ENCODE measurements at places on chromosomes 16 and 17. TPM values are rescaled to one million over a fixed set of nuclear protein-coding genes. Genes with fewer than 3 reads are reported as not detected.

Gene NPB
- 1.3 TPM for polyA plus RNA-seq

Gene PRR15L
- polyA plus RNA-seq: 0.16 TPM

Gene USP10
- 24.6 TPM for polyA plus RNA-seq

Gene KRT39
- not detected for polyA plus RNA-seq

Gene CDH5
- 18.7 TPM for polyA plus RNA-seq

Gene TLCD3B
- not detected for polyA plus RNA-seq

Gene TNK1
- polyA plus RNA-seq: 3.6 TPM

Gene VAT1L
- polyA plus RNA-seq: 2.3 TPM

Gene OR3A2
- polyA plus RNA-seq: 0.41 TPM

DNA sequence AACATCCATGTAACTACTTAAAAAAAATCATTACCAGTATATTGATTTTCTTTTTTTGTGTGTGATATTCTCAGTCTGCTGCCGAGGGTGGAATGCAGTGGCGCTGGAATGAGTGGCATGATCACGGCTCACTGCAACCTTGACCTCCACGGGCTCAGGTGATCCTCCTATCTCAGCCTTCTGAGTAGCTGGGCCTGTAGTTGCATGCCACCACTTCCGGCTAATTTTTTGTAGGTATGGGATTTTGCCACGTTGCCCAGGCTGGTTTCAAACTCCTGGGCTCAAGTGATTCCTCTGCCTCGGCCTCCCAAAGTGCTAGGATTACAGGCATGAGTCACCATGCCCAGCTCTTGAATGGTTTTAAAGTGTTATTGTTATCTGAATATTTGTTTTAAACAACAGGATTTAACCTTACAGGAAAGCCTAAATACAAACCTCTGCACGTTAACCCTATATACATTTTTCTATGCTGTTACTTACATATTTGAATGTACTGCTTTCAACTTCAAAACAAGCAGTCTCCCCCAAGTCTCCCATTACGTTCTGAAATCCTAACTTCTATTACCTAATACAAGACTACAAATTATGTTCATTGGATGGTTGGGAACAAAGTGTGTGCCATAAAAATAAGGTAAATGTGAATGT, 61.7 kb downstream of the KPNA2 start:
- no peaks in the 10 kb centered on the region for H3K36me3 ChIP-seq
- H3K4me3 ChIP-seq: no peak overlapping the region
- no peak for DNase-seq
- H3K27me3 ChIP-seq: no peaks in the 10 kb centered on the region
- H3K27ac ChIP-seq: no peak overlapping the region

DNA sequence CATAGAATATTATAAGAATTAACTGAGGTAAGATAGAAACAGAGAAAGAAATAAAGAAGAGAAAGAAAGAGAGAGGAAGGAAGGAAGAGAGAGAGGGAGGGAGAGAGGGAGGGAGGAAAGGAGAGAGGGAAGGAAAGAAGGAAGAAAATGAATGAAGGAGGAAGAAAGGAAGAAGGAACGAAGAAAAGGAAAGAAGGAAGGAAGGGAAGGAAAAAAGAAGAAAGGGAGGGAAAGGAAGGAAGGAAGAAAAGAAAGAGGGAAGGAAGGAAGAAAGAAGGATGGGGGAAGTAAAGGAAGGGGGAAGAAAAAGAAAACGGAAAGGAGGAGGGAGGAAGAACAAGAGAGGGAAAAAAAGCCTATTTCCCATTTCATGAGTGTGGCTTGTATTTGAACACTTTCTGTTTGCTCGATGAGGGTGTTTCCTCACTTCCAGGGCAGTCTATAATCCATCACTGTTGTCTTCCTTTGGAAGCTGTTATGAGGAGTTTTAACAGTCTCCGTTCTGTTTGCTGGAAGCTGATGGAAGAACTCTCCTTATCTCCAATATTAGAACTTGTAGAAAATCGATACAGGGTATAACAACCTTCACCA, 402.4 kb downstream of the TMEM114 start:
- no peaks in the 10 kb centered on the region for H3K27me3 ChIP-seq
- H3K4me3 ChIP-seq: no peak overlapping the region

DNA sequence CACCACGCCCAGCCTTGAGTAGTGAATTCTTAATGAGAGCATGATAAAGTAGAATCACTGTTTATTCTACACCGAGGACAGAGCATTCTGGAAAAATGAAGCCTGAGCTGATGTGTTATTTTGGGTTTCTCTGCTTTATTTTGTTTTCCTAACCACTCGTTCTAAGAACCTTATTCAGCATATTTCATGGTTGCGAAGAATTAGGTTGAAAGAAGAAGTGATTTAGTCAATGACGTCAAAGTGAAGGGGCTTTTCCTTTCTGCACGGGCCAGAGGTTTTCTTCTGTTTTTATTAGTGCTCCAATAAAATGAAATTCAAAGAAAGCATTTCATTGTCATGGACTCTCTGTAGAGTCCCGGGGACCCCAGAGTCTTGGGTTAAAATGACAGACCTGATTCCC, 178.5 kb downstream of the MAF start:
- H3K4me3 ChIP-seq: no peak overlapping the region
- H3K36me3 ChIP-seq: no peaks in the 10 kb centered on the region
- H3K27ac ChIP-seq: no peak overlapping the region
- H3K4me1 ChIP-seq: no peaks in the 10 kb centered on the region
- no peaks in the 10 kb centered on the region for H3K27me3 ChIP-seq

DNA sequence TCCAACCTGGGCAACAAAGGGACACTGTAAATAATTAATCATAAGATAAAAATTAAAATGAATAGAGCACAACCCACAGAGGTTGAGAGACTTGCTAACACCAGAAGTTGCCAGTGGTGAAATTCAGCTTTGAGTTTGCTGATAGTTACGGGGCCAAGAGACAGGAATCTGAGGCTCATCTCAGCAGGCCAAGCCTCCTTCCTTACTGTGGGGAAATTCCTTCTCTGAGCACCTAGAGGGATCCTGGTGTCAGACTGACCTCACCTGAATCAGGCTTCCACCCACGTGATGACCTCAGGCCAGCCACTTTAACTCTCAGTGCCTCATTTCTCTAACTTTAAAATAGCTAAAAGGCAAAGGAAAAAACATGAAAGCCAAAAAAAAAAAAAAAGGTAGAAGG, 4.7 kb downstream of the ABAT start:
- no peaks in the 10 kb centered on the region for H3K27me3 ChIP-seq
- no peaks in the 10 kb centered on the region for H3K36me3 ChIP-seq
- H3K4me3 ChIP-seq: no peak overlapping the region
- H3K27ac ChIP-seq: no peak overlapping the region
- H3K4me1 ChIP-seq: peaks cover 5% of the 10 kb centered on the region

DNA sequence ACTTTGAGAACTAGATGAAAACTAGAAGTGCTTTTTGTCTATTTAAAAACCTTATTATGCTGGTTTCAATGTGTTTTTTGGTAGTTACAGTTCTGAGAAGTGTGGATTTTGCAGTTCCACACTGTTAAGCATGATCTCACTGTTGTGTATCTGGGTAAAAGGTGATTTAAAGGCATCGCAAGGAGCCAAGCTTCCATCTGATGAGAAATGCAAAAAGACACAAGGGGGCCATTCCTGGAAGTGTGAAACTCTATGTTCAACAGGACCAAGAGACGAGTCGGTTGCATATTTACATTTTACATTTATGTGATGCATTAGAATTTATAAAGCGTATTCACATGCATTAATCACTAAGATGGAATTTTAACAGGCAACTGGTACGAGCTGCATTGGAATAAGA, 490.8 kb downstream of the NPIPA7 start:
- no peak overlapping the region for H3K4me3 ChIP-seq
- no peaks in the 10 kb centered on the region for H3K36me3 ChIP-seq
- H3K27me3 ChIP-seq: no peaks in the 10 kb centered on the region
- H3K4me1 ChIP-seq: no peaks in the 10 kb centered on the region

DNA sequence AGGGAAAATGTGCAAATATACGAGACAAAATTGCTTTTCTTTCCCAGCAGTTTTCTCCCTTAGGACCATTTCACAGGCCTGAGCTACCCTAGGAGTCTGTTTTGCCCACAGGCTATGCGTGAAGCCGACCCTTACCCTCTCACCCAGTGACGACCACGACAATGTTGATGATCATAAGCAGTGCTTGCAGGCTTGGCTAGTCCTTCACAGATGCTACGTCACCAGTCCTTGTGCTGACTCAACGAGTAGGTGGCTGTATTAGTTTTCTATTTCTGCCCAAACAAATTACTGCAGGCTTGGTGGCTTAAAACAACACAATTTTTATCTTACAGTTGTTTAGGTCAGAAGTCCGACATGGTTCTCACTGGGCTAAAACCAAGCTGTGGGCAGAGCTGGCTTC, 574.6 kb upstream of the HSBP1 start:
- H3K27ac ChIP-seq: no peak overlapping the region
- H3K36me3 ChIP-seq: no peaks in the 10 kb centered on the region
- H3K4me3 ChIP-seq: no peak overlapping the region
- no peaks in the 10 kb centered on the region for H3K27me3 ChIP-seq
- no peaks in the 10 kb centered on the region for H3K4me1 ChIP-seq
- DNase-seq: no peak

GRCh38 chr17:41792845-41793783, 6.6 kb upstream of the JUP start:
- no peaks in the 10 kb centered on the region for H3K36me3 ChIP-seq
- H3K27me3 ChIP-seq: no peaks in the 10 kb centered on the region
- H3K27ac ChIP-seq: peak overlapping the region; percentile 85
- no peak overlapping the region for H3K4me3 ChIP-seq
- peak; percentile 69 for DNase-seq

DNA sequence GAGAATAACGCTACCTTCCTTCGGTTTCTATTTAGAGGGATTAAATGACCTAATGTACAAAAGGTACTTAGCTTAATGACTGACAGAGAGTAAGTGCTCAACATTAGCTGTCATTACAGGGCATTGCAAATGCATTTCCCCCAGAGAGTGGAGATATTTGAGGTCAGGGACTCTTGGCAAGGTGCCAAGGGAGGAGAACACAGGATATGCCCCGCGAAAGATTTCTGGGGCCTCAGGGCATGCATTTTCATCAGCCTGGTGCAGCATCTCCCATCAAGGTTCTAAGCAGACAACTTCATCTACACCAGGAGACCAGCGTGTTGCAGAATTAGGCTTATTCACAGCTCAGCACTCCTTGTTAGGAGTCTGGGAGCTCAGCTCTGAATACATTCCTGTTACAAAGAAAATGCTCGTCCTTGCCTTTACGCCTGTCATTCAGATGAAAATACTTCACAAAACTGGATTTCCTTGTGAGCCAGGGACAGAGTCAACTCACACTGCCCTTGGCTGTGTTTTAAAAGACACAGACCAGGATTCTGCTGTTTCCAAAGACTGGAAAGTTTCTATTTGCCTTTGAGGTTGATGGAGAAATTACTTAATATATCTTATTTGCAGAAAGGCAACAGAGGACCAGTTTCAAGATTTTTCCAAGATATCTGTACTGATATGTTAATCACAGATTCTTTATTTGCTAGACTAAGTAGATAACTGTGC, 108.2 kb downstream of the VAT1L start:
- no peak overlapping the region for H3K27ac ChIP-seq
- H3K4me3 ChIP-seq: no peak overlapping the region
- H3K27me3 ChIP-seq: no peaks in the 10 kb centered on the region
- H3K36me3 ChIP-seq: no peaks in the 10 kb centered on the region
- DNase-seq: no peak
- H3K4me1 ChIP-seq: no peaks in the 10 kb centered on the region

GRCh38 chr17:37770631-37771518, 26.0 kb upstream of the HNF1B start:
- H3K36me3 ChIP-seq: no peaks in the 10 kb centered on the region
- DNase-seq: no peak
- no peaks in the 10 kb centered on the region for H3K27me3 ChIP-seq
- no peak overlapping the region for H3K27ac ChIP-seq
- no peak overlapping the region for H3K4me3 ChIP-seq

DNA sequence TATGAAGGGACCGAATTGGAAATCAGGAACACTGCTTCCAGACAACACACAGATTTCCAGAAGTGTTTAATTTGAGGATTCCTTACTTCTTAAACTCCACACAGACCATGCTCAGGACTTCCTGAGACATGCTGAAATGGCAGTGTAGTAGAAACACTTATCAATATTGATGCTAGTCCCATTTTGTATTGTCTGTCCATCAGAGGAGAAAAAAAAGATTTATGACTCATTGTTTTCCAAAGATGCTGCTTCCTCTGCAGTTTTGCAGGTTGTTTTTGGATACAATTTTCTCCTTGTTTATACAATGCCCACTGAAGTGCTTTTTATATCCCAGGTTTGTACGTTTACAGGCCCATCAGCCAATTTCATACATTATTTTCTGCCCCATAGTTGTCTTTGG, 68.3 kb upstream of the TANC2 start:
- H3K27me3 ChIP-seq: no peaks in the 10 kb centered on the region
- no peak overlapping the region for H3K4me3 ChIP-seq
- no peaks in the 10 kb centered on the region for H3K4me1 ChIP-seq
- H3K36me3 ChIP-seq: no peaks in the 10 kb centered on the region
- H3K27ac ChIP-seq: no peak overlapping the region

GRCh38 chr16:69775563-69775962, 13.4 kb downstream of the WWP2 start:
- H3K27ac ChIP-seq: no peak overlapping the region
- H3K36me3 ChIP-seq: no peaks in the 10 kb centered on the region

DNA sequence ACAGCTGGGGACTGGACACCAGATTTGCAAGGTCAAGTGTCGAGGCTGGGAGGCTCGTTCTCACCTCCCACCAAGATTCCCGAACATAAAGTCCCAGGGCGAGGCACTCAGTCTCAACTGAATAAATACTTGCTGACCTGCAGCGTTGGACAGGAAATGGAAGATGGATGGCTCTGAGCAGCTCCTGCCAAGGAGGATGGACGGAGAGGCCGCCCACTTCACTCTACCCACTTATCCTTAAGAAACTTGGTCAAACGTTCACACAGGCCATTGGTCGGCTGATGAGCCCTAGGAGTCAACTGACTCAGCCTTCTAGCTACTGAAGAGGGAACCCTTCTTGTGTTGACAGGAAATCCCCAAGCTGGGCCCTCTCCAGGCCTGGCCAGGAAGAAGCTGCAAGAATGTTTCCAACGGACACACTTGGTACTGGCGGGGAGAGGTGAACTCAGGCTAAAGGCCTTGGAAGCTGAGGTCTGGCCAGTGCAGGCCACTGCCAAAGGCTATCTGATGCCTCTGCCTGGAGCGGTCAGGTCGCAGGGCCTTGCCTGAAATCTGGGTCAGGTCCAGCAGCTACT, 50.0 kb downstream of the VAC14 start:
- no peaks in the 10 kb centered on the region for H3K36me3 ChIP-seq
- DNase-seq: peak; percentile 81
- H3K27ac ChIP-seq: peak overlapping the region; percentile 58
- no peaks in the 10 kb centered on the region for H3K27me3 ChIP-seq

DNA sequence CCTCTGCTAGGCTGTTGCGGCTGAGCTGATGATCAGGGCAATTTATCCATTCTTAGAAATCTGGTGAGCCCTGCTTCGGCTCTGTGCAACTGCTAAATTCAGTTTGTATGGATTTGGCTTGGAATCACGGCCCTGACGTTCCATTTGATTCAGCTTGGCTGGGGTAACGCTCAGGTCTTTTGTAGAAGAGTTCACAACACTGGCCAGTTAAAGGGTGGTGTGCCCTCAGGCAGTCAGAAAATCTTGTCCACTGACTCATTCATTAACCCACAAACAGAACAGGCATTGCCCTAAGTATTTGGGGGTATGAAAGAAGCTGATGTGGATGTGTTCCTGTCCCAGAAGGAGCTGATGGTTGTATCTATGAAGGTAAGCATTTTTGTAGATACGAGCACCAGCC, 53.9 kb downstream of the GNAO1 start:
- no peaks in the 10 kb centered on the region for H3K27me3 ChIP-seq
- H3K4me3 ChIP-seq: no peak overlapping the region
- H3K27ac ChIP-seq: no peak overlapping the region
- no peaks in the 10 kb centered on the region for H3K4me1 ChIP-seq
- DNase-seq: no peak
- H3K36me3 ChIP-seq: no peaks in the 10 kb centered on the region

GRCh38 chr16:80515374-80515773, 25.4 kb upstream of the DYNLRB2 start:
- H3K27me3 ChIP-seq: no peaks in the 10 kb centered on the region
- no peak overlapping the region for H3K27ac ChIP-seq
- H3K36me3 ChIP-seq: no peaks in the 10 kb centered on the region
- no peak overlapping the region for H3K4me3 ChIP-seq
- H3K4me1 ChIP-seq: peaks cover 1% of the 10 kb centered on the region
